ENCODE measurements at places on chromosomes 1 and 21.
A peak's percentile ranks its signal among the peaks of the same experiment; 100 is the strongest.

DNA sequence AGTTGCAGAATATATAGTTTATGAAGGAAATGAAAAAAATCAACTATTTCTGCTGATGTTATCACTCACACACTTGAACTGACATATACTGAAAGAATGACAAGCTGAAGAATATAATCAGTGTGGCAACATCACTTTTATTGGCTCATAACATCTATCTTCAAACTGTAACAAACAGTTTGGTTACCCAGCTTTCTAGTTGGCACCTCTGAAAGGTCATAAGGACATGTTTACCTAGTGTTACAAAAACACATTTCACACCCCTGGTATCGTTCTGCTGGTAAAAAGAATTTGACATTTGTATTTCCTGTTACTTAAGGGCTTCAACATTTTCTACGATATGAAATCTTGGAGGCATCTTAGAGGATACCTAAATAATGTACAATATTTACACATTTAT is 1267.0 kb upstream of the NCAM2 start:
- DNase-seq, result no peak

DNA sequence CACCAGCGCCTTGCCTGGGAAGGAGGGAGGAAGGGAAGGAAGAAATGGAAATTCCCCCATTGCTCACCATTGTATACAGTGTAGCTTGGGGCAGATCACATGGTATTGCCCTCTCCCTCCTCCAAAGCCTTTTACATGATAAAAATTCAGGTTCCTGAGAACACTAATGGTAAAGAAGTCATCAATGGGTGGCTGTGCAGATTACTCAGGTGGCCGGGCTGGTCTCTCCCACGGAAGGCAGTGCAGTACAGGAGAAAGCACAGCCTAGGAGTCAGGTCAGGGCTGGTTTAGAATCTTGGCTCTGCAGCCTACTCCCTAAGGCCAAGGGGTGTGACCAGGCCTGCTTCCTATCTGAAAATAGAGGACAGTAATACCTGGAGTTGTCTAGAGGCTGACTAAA is 107.9 kb downstream of the SUSD4 start:
- no peak for DNase-seq

GRCh38 chr1:57489358-57490036 is 65.6 kb upstream of the DAB1 start:
- no peak for DNase-seq

- peak; percentile 92 for DNase-seq
Observed at GRCh38 chr21:44949779-44950198, 10.0 kb downstream of the SLX9 start.

- peak; percentile 36 for DNase-seq
Observed at GRCh38 chr1:101314244-101314643, 77.4 kb downstream of the S1PR1 start.

GRCh38 chr1:212712451-212713303 is 13.0 kb upstream of the BATF3 start:
- DNase-seq, result no peak

DNA sequence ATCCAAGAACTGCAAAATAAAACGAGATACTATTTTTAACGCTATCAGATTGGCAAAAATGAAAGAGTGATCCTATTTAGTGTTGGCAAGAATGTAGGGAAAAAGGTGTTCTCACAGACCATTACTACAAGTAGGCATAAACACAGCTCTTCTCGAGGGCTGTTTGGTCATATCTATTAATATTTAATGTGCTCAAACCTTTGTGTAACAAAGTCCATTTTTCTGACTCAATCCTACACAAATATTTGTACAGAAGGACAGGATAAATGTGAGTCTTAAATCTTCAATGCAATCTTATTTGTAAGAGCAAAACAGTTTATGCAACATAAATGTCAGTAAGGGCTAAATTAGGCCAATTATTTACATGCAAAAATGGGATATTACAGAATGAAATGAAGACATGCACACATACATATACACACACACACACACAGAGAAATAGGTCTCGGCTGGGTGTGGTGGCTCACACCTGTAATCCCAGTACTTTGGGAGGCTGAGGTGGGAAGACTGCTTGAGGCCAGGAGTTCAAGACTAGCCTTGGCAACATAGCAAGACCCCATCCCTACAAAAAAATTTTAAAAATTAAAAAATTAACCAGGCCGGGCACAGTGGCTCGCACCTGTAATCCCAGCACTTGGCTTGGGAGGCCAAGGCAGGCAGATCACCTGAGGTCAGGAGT is 17.7 kb downstream of the DHCR24 start:
- DNase-seq, result no peak
